ENCODE measurements at places on chromosomes 13 and 19.

GRCh38 chr13:67935626-67936025 is 705.5 kb upstream of the PCDH9 start:
- no peak for DNase-seq

DNA sequence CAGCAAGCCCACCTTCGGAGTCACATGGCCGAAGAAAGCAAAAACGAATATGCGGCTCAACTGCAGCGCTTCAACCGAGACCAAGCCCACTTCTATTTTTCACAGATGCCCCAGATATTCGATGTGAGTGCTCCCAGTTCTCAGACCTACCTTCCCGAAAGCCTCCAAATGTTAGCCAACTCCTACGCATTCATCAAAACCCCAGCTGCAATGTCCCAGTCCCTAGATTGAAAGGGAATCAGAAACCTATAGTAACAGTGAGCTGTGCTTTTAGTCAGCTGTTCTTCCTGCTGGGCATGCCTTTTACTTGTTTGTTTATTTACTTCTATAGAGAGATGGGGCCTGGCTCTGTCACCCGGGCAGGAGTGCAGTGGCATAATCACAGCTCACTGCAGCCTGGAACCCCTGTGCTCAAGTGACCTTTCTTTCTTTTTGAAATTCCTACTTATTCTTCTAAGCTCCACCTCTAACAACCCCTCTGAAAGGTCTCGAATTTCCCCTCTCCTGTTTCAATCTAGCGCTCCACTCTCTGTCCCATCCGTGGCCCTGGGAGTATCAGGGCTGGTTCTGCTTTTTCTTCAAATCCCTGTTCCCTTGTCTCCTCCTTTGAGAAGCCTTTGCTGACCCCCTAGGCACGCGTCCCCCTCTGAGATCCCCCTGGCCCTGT is 4.4 kb downstream of the TRIP10 start:
- DNase-seq = no peak

DNA sequence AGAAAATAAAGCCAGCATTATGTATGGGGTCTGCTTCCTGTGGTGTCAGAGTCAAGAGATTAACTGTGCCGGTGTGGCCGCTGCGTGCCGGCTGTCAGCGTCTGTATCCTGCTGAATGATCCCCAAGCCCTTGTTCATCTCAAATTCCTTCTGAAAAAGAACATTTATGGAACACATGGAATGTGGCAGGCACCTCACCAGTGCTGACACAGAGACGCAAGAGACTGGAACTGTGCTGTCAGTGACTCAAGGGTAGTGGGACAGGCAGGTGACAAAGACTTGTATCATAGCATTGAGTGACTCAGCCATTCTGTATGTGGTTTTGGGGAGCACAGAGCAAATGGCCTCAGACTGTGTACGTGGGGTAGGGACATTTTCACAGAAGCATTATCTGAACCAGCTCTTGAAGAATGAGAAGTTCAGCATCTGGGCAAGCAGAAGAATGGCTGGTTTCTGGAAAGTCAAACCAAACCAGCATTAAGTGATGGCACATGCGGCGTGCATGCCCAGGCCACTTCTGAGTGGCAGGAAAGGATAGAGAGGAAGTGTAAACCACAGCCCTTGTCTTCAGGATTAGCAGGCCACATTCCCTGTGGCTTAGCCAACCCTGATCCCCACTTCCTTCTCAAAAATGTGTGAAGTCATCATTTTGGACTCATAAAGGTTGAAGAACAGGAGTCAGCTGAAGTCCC is 54.0 kb upstream of the IRS2 start:
- no peak for DNase-seq

DNA sequence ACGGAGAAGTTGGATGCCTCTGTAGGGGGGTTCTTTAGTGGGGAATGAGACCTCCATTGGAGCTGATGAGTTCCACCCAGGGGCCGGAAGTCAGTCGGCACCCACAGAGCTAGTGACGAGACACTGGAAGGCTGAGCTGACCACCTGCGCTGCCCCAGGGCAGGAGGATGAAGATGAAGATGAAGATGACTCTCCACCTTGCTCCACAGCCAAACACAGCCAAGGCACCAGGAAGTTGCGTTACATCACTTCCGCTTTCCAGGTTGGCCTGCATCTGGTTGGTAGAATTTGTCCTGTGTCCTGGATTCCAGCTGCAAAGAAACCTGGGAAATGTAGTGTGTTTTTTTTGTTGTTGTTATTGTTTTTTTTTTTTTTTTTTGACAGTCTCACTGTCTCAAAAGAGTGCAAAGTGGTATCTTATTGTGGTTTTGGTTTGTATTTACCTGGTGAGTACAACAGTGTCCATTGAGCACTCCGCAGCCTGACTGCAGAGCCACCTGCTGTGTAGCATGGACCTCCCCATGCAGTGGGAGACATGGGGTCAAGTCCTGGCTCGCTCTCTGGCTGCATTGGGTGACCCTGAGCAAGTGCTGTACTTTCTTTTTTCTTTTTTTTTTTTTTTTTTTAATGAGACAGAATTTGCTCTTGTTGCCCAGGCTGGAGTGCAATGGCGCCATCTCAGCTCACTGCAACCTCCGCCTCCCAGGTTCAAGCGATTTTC is 1.9 kb downstream of the TBC1D17 start:
- no peak for DNase-seq

GRCh38 chr19:18475762-18476331 is 37.9 kb upstream of the ISYNA1 start:
- DNase-seq = no peak

GRCh38 chr13:108049211-108049610 is 166.1 kb downstream of the LIG4 start:
- no peak for DNase-seq
